ENCODE measurements at places on chromosomes 6 and 20.

GRCh38 chr6:28525496-28526039 lies at the start of gene GPX5:
GPX5 (plus strand) TSS chr6:28525881; CDS start chr6:28526014, 133 bp downstream.
- no peak for DNase-seq

DNA sequence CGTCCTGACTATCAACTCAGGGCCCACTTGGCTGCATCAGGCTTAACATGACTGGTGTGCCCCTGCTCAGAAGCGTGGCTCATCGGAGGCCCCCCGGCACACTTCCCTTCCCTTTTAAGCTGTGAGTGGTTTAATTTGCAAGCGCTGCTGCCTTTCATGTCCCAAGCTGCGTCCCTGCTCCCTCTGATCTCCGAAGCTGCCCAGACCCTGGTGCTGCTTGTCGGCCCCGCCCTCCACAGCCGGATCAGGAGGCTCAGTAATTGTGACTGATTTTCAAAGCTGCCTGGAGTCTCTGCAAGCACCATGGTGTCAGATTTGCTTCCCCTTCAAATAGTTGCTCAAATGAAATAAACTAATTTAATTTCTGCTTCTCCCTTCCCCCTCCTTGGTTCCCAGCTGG lies 71.1 kb downstream of the CDH22 start:
- no peak for DNase-seq

GRCh38 chr6:81998432-81998831 lies 246.0 kb upstream of the TENT5A start:
- DNase-seq = no peak

- no peak for DNase-seq
Measured at GRCh38 chr6:87572021-87572420, 17.8 kb downstream of the RARS2 start.

DNA sequence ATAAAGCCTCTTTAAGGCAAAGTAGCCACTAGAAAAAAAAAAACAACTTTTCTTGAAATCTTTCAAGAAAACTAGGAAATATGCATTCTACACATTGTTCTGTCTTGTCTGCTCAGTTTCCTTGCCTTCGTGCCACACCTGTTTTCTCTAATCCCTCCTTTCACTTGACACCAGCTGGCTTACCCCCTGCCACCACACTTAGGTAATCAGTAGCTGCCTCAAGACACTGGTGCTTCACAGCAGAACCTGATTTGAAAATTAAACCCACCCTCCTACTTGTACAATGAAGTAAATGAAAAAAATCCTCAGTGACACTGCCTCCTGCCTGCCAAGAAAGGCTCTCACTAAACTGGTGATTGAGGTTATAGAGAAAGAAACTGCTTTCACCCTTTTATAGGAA lies 45.8 kb upstream of the SCML4 start:
- DNase-seq = no peak

- peak; percentile 57 for DNase-seq
Measured at GRCh38 chr6:37029249-37029971, 24.0 kb downstream of the FGD2 start.

GRCh38 chr6:54899442-54899841 lies 52.9 kb downstream of the FAM83B start:
- DNase-seq = no peak
